ENCODE measurements at places on chromosomes 12 and 14.

DNA sequence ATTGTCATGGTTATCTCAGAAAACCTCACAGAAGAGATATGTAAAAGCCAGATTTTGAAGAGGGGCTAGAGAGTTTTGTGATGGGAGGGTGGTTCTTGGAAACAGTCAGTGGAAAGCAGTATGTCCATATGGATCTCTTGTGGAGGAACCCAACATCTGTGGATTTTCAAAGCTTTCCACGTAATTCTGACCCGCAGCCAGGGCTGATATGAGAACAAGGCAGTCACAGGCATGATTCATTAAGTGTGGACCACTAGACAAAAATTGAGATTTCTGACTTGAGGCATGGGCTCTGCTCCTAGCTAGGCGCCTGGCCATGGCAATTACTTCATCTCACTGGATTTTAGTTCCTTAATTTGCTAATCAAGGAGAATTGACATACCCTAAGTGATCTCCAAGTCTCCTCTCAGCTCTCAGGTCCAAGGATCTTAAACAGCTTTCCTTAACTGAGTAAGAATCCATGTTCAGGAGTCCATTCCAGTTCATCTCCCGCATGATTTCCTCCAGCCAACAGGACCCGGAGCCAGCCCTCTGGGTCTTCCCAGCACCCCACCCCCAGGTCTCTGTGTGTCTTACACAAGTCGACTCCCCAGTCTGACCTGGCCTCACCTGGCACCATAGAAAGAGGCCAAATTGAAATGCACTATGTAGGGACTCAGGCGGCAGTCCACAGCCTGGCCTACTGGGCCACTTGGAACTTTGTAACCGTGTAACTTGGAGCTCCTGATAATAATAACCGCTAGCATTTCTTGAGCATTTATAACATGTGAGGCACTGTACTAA is 176.3 kb upstream of the PARP11 start:
- DNase-seq = no peak

DNA sequence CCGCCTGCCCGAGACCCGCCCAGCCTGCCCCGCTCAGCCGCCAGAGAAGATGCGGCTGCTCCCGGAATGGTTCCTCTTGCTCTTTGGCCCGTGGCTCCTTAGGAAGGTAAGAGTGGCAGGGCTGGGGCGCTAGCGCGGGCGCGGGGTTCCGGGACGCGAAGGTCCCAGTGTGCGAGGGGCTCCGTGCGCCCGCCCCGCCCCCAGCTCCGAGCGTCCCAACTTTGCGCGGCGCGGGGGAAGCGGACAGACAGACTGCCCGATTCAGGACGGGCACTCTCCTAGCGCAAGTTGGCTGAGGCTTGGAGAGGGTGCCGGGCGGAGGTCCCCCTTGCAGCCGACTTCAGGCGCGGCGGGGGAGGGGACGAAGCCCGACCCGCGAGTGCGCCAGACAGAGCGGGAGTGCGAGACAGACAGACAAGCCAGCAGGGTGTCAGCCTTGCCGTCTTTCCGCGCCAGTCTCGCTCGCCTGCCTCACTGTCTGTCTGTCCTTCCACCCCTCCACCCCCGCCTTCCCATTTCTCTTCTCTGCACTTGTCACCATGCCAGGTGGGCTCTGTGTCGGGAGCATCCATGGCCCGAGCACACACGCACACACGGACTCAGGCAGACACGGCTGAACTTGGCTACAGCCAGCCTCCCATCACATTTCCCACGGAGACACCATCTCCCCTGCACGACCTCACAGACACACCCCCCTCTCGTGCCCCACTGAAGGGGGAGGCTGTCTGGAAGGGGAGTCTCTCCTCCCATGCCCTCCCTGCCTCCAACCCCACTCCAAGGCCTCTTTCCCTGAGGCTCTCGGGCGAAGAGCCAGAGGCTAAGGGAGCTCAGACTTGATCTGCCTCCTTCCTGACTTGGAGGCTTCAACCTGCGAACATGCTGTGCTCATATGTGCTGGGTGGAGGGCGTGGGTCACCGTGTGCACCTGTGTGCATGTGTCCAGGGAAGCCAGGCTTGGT is 606 bp downstream of the NXPH4 start:
- DNase-seq = peak; percentile 73

- no peak for DNase-seq
These were observed 15.1 kb upstream of the AMN start for GRCh38 chr14:102907303-102907844.

DNA sequence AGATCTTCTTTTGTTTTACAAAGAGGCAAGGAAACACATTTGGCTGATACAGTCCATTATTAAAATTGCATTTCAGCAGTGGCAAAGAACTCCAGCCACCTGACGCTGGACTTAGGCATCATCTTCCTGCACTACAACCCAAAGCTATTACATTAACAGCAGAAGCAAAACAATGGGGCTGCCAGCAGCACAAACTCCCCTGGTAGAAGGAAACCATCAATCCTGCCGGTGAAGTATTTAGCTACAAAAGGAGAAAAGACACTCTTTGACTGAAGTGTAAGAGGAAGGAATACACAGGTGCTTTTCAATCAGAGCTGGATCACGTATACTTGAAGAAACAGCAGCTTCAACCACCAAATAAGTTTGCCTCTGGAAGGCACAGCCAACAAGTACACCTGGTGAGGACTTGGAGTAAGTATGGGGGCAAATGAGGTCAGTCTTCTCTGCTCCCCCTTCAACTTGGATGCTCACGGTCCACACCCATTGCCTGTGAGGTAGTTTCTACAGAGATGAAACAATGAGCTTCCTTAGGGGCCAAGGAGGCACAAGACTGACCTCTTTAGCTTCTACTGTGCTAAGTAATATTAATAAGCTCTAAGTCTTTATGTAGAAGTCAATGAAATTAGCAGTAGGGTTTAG is 125.9 kb upstream of the FOXN3 start:
- DNase-seq = no peak

- DNase-seq = no peak
These were observed 1021.9 kb downstream of the LRFN5 start for GRCh38 chr14:42628602-42629001.

GRCh38 chr12:27826076-27826475 is 46.0 kb upstream of the MANSC4 start:
- DNase-seq = no peak

All from activated CD8-positive, alpha-beta memory T cell treated with anti-CD3 and anti-CD28 coated beads for 24 hours (primary cell).